ENCODE measurements at places on chromosomes 6 and 20. TPM values are rescaled to one million over a fixed set of nuclear protein-coding genes. Genes with fewer than 3 reads are reported as not detected.

Gene XKR7
- not detected for total RNA-seq

Gene ZKSCAN3
- 2.5 TPM for total RNA-seq

Gene TRIM27
- 62.3 TPM for total RNA-seq

Gene TXNDC5
- 88.6 TPM for total RNA-seq

Gene GMPR
- not detected for total RNA-seq

Gene RUNX2
- 1.4 TPM for total RNA-seq

Gene PKIB
- total RNA-seq = 119 TPM

Data from Peyer's patch (tissue), 4 donors.